ENCODE measurements at places on chromosomes 2 and 18.

DNA sequence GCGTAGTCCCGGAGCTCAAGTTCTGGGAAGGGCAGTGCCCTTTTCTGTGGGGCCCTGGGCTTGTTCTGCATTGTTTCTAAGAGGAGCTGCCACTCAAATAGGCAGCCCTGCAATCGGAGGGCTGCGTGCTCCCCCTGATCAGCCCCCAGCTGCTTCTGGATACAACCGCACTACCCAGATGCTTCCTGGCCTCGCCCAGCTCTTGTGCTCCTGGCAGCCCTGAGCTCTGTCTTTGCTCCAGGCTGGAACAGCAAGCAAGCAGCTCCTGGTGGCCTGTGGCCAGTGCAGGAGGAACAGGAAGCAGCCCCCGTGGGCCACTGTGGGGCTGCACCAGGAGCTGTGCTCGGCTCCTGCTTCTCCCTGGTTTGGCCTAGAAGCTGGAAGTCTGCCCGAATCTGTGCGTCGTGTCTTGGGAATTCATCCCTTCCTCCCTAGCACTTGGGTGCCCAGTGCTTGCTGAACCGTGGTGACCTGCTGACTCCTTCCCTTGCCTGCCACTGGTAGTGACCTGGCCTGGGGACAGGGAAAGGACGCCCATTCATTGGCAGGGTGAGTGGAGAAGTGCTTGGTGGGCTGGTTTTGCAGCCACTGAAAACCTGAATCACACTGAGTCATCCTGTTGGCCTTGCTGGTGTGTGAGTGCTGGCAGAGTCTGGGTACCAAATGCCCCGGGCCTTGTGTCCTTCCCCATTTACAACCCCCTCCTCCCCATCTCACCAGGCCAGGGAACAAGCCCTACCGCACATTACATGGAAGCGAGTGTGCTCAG is 27.3 kb upstream of the NTSR2 start:
- no peak for DNase-seq

DNA sequence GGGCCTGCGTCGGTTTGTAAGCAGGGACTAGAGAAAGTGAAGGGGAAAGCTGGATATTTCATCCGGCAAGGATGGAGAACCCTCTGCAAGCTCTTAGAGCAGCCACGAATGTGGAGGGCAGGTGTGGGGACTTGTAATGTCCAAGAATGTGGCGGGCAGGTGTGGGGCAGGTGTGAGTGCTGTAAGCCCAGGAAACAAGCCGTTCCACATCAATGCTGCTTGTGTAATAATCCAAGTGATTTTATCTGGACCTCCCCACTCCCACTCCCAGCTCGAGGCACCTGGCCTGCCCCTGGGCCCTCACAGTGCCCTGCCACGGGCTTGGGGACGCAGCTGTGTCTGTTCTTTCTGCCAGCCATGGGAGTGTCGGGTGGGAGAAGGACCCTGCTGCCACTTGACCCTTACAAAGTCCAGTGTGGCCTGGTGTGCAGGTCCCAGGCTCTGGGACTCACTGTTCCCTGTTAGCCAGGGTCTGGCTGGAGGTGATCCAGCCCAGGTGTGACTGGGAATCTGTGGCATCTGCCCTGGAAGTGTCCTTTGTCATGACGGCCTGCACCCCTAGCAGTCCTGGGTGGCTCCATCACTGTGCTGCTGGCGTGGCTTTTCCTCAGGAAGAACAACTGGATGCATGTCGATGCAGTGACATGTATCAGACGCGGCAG is 42.8 kb downstream of the SOX11 start:
- no peak for DNase-seq

DNA sequence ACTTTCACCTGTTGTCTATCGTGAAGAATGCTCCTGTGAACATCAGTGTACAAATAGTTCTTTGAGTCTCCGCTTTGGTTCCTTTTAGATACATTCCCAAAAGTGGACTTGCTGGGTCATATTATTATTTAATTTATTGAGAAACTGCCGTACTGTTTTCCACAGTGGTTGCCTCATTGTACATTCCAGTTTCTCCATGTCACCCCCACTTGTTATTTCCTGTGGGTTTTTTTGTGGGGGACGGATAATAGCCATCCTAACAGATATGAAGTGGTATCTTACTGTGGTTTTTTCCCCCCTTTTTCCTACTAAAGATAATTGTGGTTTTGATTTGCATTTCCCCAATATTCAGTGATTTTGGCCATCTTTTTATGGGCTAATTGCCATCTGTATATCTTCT is 53.8 kb downstream of the SMCHD1 start:
- DNase-seq: no peak

- DNase-seq: no peak
Observed at GRCh38 chr18:65016631-65017371, 734.0 kb upstream of the CDH7 start.

- no peak for DNase-seq
Observed at GRCh38 chr2:38653380-38653714, 12.6 kb upstream of the GALM start.

- no peak for DNase-seq
Observed at GRCh38 chr2:53362934-53363333, 404.7 kb upstream of the CHAC2 start.

DNA sequence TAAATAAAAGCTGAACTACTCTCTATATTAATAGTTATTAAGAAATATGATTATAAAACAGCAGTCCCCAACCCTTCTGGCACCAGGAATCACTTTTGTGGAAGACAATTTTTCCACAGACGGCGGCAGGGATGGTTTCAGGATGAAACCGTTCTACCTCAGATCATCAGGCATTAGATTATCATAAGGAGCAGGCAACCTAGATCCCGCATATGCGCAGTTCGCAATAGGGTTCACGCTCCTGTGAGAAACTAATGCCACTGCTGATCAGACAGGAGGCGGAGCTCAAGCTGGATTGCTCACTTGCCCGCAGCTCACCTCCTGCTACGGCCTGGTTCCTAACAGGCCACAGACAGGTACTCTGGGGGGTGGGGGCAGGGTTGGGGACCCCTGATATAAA is 19.3 kb upstream of the DSG2 start:
- no peak for DNase-seq

- DNase-seq: no peak
Observed at GRCh38 chr2:128401680-128402079, 83.0 kb upstream of the HS6ST1 start.

GRCh38 chr2:109139865-109140396 is 10.9 kb downstream of the SH3RF3 start:
- DNase-seq: no peak

- DNase-seq: no peak
Observed at GRCh38 chr2:85668009-85668856, at the start of gene SFTPB. TSS of gene SFTPB (minus strand) at chr2:85668199. CDS start at chr2:85668183, 16 bp downstream.

- peak; percentile 41 for DNase-seq
Observed at GRCh38 chr2:73268830-73269685, 15.2 kb downstream of the FBXO41 start.

DNA sequence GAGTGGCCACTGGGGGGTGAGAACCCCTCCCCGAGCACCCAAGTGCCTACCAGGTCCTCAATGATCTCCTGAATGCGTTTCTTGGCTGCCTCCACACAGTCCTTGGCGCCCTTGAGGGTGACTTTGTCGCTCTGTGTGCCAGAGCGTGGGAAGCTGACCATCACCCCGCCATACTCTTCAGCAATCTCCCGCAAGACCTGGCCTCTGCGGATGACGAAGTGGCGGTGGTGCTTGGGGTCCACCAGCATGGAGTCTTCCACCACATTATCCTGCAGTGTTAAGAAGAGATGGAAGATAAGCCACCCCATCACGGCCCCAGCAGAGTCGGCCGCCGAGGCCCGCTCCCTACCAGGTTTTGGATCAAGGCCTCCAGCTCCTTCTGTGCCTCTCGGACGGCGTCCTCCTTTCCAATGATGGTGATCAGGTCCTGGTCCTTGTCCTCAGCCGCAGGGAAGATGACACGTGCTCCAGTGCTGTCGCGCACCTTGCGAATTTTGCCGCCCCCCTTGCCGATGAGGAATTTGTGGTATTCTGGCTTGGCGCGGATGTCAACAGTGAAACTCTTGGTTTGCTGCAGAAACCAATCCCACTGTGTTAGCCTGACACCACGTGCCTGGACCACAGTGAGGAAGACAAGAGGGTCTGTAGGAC is 51.2 kb downstream of the ANO7 start:
- no peak for DNase-seq

- no peak for DNase-seq
Observed at GRCh38 chr2:157504623-157505022, 60.7 kb upstream of the CYTIP start.

DNA sequence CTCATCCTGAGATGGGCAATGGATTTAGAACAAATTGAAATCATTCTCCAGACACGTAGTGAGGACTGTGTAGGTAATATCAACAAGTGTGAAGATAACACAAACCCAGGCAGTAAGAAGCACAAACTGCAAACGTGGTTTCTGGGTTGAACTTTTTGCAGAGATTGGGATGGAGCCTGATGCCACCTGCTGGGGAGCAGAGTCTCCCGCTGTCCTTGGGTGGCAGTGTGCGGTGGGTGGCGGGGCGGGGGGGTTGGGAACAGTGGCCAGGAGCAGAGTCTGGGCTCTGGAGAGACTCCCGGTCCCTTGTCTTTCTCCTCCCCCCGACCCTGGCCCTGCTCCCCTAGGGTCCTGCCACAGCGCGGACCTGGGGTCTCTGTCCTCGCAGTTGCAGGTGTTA is 19.5 kb downstream of the TRAF3IP1 start:
- DNase-seq: no peak

- no peak for DNase-seq
Observed at GRCh38 chr2:70685771-70686171, 82.2 kb downstream of the ADD2 start.

DNA sequence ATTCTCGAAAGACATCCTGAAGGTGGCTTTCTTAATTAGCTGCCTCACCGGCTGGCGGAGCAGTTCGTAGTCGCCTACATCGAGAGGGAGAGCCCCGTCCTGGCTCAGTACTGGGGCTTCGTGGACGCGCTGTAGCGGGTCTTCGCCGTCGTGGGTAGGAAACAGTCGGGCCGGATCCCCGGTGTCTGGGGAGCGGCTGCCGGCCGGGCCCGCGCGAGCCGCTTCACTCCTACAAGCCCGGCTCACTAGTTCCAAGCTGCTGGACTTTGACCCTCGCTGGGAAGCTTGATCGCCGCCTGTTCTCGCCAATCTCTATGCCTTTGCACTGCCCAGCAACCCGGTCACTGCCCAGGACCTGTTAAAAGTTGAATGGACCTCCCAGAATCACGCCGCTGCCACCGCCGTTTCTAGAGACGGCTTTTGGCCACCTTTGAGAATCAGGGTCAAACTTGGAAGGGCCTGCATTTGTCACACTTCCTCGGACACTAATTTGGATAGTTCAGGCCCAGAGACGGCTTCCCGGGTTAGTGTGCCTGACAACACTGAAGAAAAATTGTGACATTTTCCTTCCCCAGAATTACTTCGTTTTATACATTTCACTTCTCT is 41.4 kb upstream of the AKAIN1 start:
- no peak for DNase-seq

DNA sequence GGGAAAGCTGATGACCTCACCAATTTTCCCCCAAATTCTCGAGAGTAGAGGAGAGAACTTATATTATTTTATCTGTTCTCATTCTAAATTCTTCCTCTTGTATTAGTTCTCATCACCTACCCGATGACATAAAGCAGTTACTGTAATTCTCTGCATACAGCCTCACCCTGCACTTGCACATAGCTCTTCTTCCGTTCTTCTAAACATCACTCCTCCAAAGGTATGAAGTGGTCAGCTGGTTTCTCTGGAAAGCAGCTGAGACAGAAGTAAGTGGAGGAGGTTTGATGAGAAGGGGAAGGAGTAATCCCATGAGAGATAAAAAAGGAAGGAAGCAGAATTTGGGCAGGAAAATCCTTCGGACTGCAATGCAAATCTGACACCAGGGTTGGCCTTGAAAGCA is 39.0 kb downstream of the FBXO48 start:
- DNase-seq: no peak

DNA sequence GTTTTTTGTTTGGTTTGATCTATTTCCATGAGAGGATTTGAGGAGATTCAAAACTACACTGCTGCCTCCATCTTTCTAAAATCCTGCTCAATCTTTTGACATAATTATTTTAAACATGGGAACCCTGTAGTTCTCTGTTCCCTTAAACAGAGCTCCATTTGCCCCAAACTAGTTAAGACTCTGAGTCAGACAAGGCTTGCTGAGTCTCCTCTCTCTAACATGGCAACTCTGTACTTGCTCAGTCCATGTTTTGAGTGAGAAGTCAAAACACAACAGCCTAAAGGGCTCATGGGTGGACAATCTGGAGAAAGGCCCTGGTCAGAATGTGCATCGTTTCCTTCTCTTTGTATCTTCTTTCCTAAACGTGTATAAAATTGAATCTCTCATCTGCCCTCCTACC is 7.1 kb upstream of the STAMBP start:
- no peak for DNase-seq

DNA sequence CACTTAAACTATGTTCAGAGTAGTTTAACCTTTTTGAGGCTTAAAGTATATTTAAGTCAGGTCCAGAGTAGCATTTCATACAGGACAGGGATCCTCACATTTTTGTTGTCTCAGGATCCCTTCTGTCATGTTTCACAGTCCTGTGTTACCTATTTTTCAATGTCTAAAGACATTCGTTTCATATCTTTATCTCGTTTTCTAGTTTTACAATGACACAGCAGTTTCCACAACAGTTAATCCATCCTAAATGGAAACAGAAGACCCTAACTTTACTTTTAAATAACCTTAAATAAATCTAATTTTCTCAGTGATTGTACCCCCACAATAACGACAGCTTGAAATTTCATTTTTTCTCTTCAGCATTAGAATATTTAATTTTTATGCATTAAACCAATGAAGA is 17.3 kb upstream of the SCN9A start:
- no peak for DNase-seq

DNA sequence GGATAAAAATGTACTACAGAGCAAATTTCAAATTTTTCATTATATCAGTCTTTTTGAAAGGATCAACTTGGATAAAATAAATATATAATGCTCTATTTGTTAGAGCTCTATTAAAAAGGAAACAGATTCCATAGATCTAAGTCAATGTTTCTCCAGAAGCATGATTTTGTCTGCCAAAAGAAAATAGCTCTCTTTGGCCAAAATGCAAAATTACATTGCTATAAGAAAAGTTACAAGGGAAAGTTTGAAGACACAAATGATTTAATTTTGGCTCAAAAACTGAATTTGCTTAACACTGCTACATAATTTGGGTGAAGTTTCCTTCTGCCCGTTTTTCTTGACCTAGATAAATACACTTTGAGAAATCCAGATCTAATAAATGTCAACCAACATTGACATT is 15.7 kb downstream of the C2orf69 start:
- no peak for DNase-seq

- no peak for DNase-seq
Observed at GRCh38 chr2:47725808-47726207, 57.1 kb upstream of the MSH6 start.

GRCh38 chr2:53711271-53711780 is 56.3 kb upstream of the CHAC2 start:
- no peak for DNase-seq
